ENCODE measurements at places on chromosomes 6 and 20.

DNA sequence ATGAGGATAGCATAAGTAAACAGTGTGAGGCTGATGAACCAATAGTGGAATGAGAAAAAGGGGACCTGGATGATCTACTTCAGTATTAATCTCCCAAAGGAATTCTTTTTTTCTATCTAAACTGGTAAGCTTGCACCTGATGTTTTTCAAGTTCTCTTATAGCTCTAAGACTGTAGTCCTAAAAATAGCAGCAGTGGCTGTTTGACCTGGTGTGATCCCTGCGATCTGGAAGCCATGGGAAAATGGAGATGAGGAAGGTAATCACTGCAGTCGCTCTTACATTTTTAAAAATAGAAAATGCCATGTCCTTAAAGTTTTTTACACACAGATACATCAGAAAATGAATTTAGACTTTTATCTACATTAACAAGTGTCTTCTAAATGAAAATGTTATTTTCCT is 926.4 kb upstream of the SLC35B3 start:
- no peak for DNase-seq

- DNase-seq, result no peak
Observed at GRCh38 chr6:53504512-53504911, 40.4 kb downstream of the GCLC start.

GRCh38 chr6:256169-256568 is 36.1 kb upstream of the DUSP22 start:
- no peak for DNase-seq

- no peak for DNase-seq
Observed at GRCh38 chr6:140809694-140810101, 1323.0 kb upstream of the GJE1 start.

- no peak for DNase-seq
Observed at GRCh38 chr6:149331871-149332270, 14.4 kb downstream of the TAB2 start.

GRCh38 chr6:167053895-167054530 is 54.8 kb downstream of the CEP43 start:
- no peak for DNase-seq

DNA sequence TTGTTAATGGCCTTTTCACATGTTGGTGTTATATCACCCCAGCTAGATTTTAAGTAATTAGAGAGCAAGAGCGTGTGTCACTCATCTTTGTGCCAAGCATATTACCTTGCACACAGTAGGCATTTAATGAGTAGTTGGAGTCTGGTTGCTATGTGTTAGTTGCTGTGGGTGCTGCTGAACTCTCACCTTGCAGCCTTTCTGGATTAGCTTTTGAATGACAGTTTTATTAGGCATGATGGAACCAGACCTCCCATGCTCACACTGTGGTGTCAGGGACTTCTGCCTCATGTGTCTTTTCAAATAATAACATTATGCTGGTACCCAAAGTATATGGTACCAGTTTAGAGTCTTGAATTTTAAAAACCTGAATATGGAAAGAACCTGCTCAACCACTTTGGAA is 55.9 kb downstream of the TRAF3IP2 start:
- DNase-seq, result no peak

GRCh38 chr20:19566226-19566945 is 191.7 kb upstream of the RIN2 start:
- DNase-seq, result no peak

- no peak for DNase-seq
Observed at GRCh38 chr6:52081237-52081636, 6.2 kb downstream of the PKHD1 start.

GRCh38 chr6:140217283-140217682 is 842.8 kb upstream of the CITED2 start:
- DNase-seq, result no peak

Data from RWPE1 (cell line).